Kidney tubule cell (primary cell): ENCODE measurements at places on chromosomes 4 and X.

- DNase-seq, result no peak
Observed at GRCh38 chr4:60884587-60884986, 315.5 kb upstream of the ADGRL3 start.

- no peak for DNase-seq
Observed at GRCh38 chr4:19194672-19195071, 1057.0 kb upstream of the SLIT2 start.

GRCh38 chr4:99625369-99625768 is 32.3 kb downstream of the C4orf54 start:
- no peak for DNase-seq

DNA sequence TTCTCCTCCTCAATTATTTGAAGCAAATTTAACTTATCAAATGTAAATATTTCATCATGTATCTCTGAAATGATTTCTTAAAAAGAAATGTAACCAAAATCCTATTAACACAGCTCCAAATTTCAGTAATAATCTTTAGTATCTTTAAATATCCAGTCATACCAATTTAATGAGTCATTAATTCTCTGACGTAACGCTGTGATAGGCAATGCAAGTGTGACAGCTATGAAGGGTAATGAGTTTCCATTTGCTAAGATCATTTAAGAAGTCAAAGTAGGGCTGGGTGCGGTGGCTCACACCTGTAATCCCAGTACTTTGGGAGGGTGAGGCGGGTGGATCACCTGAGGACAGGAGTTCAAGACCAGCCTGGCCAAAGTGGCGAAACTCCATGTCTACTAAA is 15.6 kb downstream of the RPS3A start:
- no peak for DNase-seq

GRCh38 chr4:7806338-7807090 is 133.1 kb downstream of the AFAP1 start:
- peak; percentile 20 for DNase-seq

DNA sequence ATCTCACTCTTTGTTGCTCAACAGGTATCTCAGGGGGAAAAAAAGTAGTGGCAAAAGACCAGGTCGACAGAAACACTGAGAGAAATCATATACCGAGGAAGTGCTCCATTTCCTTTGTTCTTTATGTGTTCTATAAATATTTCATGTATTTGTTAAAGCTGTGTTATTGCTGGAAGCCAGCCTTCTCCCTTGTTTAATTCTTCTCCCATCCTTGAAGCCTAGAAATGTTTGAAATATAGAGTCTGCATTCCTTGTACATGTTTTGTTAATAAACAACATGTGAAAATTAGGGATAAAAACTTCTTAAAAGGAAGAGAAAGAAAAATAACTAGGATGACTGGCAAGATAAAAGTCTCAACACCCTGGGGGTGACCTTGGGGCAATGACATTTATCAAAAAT is 186.2 kb downstream of the ANKRD50 start:
- no peak for DNase-seq

- peak; percentile 59 for DNase-seq
Observed at GRCh38 chrX:26918631-26919030, 544.5 kb downstream of the PPP4R3C start.

DNA sequence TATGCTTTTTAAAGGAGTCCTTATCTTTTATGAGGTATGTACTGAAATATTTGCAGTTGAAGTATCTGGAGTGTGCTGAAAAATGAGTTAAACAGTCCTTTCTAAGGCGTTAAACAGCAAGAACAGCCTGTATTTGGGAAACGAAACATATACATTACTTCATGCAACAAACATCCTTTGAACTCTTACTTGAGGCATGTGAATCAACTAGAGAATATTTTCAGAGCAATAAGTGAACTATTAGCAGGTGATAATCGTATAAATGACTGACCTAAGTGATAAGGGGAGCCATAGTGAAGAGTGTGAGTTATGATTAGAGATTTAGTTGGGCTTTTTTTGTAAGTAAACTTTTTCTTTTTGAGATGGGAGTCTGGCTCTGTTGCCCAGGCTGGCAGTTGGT is 45.9 kb upstream of the RHOH start:
- DNase-seq, result peak; percentile 52

GRCh38 chr4:114282937-114283336 is 303.5 kb upstream of the ARSJ start:
- DNase-seq, result no peak

- DNase-seq, result no peak
Observed at GRCh38 chr4:184930026-184930425, 88.3 kb upstream of the HELT start.
